ENCODE measurements at places on chromosomes 4 and X.

GRCh38 chrX:136665258-136665900 is 17.4 kb downstream of the CD40LG start:
- no peak for DNase-seq

- no peak for DNase-seq
Observed at GRCh38 chr4:109755656-109756055, 25.8 kb upstream of the PLA2G12A start.

DNA sequence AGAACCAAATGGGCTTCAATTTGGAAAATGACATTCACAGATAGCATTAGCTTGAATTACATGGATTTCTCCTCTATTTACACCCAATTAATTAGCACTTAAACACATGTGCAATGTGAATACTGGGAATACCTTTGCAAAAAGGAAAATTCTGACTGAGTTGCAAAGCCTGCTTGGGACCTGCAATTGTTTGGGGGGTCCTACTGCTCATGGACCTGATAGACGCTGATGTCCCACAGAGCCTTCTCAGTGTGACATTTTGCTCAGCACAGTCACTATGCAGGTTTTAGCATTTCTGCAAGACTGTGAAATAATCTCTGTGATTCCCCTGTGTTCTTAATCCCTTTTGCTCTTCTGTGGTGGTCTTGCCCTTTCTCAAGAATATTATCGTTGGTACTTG is 101.2 kb upstream of the PGRMC2 start:
- no peak for DNase-seq

DNA sequence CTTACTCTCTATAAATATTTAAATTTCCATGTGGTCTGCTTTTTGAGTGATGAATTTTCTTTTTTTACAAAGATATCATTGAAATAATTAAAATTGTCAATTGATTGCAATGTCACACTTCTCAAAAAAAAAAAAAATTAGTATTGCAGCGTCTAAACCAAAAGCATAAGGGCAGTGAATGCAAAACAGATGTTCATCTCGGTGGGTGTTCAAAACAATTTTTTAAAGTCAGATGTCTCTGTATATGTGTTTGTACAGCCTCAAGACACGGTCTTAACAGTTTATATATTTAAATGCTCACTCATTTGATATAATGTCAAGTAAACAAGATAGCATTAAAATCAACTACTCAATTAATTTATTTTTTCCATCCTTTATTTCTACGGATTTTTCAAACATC is 52.3 kb downstream of the PALLD start:
- DNase-seq: no peak

- DNase-seq: no peak
Observed at GRCh38 chr4:139691-140090, 15.4 kb downstream of the ZNF718 start.
